Right lung (tissue), 10 donors: ENCODE measurements at places on chromosomes 3 and 15. TPM values are rescaled to one million over a fixed set of nuclear protein-coding genes. Genes with fewer than 3 reads are reported as not detected.

- no peak for DNase-seq
These were observed 315.6 kb upstream of the ATP10A start for GRCh38 chr15:26178640-26179220.

- DNase-seq = no peak
These were observed 499 bp downstream of the RABL3 start for GRCh38 chr3:120741837-120742197.

GRCh38 chr3:134020135-134020680, 9.5 kb downstream of the SLCO2A1 start:
- DNase-seq = no peak

GRCh38 chr3:45443459-45443858, 55.1 kb downstream of the LARS2 start:
- no peak for DNase-seq

DNA sequence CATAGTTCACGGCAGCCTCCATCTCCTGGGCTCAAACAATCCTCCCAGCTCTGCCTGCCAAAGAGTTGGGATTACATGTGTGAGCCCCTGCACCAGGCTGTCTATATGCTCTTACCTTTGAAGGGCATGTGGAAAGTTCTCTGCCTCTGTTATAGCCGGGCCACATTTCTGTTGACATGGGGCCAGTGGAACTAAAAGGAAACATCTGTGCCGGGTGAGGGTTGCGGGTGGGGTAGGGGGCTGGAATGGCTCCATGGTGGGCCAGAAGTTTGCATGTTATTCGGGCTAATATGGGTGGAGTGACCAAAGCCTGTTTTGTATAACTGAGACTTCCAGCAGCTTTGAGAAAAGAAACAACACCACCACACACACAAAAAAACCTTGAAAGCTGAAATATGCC, 8.3 kb upstream of the CLEC3B start:
- DNase-seq = no peak

GRCh38 chr3:189898559-189899153, 222.0 kb downstream of the P3H2 start:
- no peak for DNase-seq

DNA sequence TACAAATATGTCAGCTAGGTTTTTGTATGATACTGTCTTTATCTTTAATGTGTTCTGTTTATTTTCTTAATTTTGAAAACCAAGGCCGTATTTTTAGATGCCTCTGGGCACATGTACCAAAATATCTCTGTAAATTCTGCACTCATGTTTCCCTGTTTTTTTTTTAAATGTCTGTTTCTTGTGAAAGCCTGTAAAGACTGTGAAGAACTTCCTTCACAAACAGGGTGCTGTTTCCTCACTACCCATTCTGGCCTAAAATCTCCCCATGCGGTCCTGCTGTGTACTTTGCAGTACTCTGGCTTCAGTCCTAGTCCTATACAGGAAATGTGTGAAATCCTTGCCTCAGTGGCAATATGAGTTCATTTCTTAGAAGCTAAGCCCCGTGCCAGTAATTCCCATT, 133.4 kb upstream of the ZBTB20 start:
- DNase-seq = no peak

GRCh38 chr3:80769683-80770082, 991.8 kb downstream of the GBE1 start:
- no peak for DNase-seq

DNA sequence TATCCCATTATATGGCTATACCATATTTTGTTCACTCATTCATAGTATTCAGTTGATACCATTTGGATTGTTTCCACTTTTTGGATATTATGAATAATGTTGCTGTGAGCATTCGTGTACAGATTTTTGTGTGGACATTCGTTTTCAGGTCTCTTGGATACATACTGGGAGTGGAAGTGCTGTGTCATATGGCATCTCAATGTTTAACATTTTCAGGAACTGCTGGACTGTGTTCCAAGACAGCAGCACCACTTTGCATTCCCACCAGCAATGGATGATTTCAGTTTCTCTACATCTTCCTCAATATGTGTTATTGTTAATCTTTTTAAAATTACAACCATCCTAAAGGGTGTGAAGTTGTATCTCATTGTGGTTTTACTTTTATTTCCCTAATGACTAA, 34.6 kb downstream of the SLC7A14 start:
- no peak for DNase-seq

DNA sequence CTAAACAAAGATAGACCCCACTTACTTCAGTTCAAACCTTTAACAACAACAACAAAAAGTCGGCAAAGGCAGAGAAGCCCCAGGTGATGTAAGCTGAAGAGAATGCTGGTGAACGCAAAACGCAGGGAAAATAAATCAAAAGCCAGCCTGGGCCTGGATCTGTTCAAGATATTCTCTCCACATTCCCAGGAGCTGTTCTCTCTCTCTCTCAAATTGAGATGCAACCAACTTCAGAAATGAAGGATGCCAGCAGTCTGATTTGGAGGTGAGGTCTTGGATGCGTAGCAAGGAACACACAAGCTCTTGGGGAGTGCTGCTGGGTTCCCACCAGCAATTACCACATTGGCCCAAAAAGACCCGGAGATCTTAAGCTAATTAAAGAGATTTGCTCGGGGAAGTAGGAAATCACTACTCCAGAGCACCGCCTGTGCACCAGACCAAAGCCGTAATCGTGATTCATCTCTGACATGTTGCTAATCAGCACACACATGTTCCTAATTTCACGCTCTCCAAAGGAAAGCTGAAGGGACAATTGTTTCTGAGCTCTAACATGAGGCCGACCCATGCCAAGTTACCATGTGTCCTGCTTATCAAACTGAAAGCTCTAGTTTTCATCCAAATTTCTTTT, 37.1 kb downstream of the IL17RD start:
- no peak for DNase-seq

- DNase-seq = no peak
These were observed 34.4 kb upstream of the TNFSF10 start for GRCh38 chr3:172557515-172558220.

GP5 gene
- polyA plus RNA-seq = 0.59 TPM

AP3B2 gene
- polyA plus RNA-seq = 1.5 TPM
